ENCODE measurements at places on chromosomes 3 and 15. TPM values are rescaled to one million over a fixed set of nuclear protein-coding genes. Genes with fewer than 3 reads are reported as not detected.

Gene MORF4L1
- total RNA-seq = 368 TPM

Gene CACNA2D3
- 17.2 TPM for total RNA-seq

Gene BLM
- 26.7 TPM for total RNA-seq

Gene SCAANT1
- total RNA-seq = not detected

GRCh38 chr15:45136378-45136764, 6.6 kb downstream of the DUOX1 start:
- H3K27me3 ChIP-seq = no peaks in the 10 kb centered on the region
- no peak overlapping the region for H3K4me3 ChIP-seq
- no peak overlapping the region for H3K27ac ChIP-seq
- H3K4me1 ChIP-seq = no peaks in the 10 kb centered on the region

DNA sequence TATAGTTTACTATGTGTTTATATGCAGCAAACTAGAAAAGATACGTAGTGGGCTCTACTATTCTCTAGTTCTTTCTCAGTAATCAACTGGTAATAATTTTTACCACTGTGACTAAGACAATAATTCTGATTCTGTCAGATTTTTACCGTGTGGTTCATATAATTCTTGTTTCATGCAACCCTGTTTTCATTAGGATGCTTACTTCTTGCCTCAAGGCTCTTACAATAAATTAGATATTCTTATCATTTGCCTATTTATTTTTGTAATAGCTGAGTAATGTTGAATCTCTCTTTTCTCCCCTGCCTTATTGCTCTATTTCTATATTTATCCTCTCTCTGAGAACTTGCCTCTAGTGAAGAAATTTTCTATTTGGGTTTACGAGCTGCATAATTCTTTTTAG, 524.7 kb downstream of the NAALADL2 start:
- H3K36me3 ChIP-seq = no peaks in the 10 kb centered on the region
- H3K4me3 ChIP-seq = no peak overlapping the region
- no peak for DNase-seq
- H3K27ac ChIP-seq = no peak overlapping the region

GRCh38 chr15:66923438-66923881, 141.9 kb upstream of the SMAD3 start:
- H3K4me3 ChIP-seq = no peak overlapping the region
- no peaks in the 10 kb centered on the region for H3K27me3 ChIP-seq
- no peaks in the 10 kb centered on the region for H3K36me3 ChIP-seq
- no peak overlapping the region for H3K27ac ChIP-seq

DNA sequence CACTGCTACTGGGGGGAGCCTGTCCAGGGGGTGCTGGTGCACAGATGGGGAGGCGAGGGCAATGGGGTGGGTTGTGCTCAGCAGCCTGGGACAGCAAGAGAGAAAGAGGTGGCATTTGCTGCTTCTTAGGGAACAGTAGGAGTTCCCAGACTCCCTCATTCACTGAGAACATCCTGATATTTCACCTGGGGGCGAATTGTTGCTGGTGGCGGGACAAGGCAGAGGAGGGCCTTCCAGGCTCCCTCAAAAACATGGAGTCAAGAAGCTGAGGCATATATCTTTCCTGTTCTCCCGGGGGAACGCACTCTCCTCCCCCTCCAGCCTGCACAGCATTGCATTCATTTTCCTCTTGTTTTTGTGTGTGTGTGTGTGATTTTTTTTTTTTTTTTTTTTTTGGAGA, 65.7 kb downstream of the CDC25A start:
- H3K27ac ChIP-seq = no peak overlapping the region
- H3K36me3 ChIP-seq = no peaks in the 10 kb centered on the region
- no peak for DNase-seq
- H3K4me3 ChIP-seq = no peak overlapping the region

DNA sequence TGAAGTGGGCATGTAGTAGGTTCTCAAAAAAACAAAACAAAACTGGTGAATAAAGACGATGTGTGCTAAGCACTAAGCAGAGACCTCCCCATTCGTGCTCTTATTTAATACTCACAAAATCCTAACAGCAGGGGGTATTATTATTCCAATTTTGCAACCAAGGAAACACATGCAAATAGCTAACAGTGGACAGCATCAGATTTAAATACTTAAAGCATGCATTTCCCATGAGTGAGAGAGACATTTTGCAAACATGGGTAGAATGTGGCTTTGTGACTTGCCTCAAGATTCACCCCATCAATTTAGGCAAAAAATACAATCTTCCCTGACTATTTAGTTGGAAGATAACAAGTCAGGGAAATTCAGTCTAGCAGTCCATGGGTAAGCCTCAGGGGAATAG, 946.2 kb upstream of the CFAP20DC start:
- H3K27ac ChIP-seq = no peak overlapping the region
- no peak overlapping the region for H3K4me3 ChIP-seq
- no peaks in the 10 kb centered on the region for H3K4me1 ChIP-seq

- no peaks in the 10 kb centered on the region for H3K4me1 ChIP-seq
- H3K36me3 ChIP-seq = no peaks in the 10 kb centered on the region
- no peak overlapping the region for H3K27ac ChIP-seq
- no peak overlapping the region for H3K4me3 ChIP-seq
Measured at GRCh38 chr3:109191421-109191820, 54.9 kb downstream of the C3orf85 start.

GRCh38 chr3:61250784-61251173, 473 bp downstream of the FHIT start:
- H3K27ac ChIP-seq = peak overlapping the region; percentile 83
- no peaks in the 10 kb centered on the region for H3K4me1 ChIP-seq
- H3K4me3 ChIP-seq = peak overlapping the region; percentile 65

- H3K4me3 ChIP-seq = no peak overlapping the region
- H3K27me3 ChIP-seq = no peaks in the 10 kb centered on the region
- no peaks in the 10 kb centered on the region for H3K36me3 ChIP-seq
- no peaks in the 10 kb centered on the region for H3K4me1 ChIP-seq
- no peak overlapping the region for H3K27ac ChIP-seq
- DNase-seq = no peak
Measured at GRCh38 chr15:51688863-51689262, 7.6 kb downstream of the SCG3 start.

GRCh38 chr15:70810916-70811578, 42.9 kb downstream of the LARP6 start:
- no peak overlapping the region for H3K4me3 ChIP-seq
- H3K27me3 ChIP-seq = no peaks in the 10 kb centered on the region
- no peak overlapping the region for H3K27ac ChIP-seq
- H3K36me3 ChIP-seq = no peaks in the 10 kb centered on the region
- no peak for DNase-seq

DNA sequence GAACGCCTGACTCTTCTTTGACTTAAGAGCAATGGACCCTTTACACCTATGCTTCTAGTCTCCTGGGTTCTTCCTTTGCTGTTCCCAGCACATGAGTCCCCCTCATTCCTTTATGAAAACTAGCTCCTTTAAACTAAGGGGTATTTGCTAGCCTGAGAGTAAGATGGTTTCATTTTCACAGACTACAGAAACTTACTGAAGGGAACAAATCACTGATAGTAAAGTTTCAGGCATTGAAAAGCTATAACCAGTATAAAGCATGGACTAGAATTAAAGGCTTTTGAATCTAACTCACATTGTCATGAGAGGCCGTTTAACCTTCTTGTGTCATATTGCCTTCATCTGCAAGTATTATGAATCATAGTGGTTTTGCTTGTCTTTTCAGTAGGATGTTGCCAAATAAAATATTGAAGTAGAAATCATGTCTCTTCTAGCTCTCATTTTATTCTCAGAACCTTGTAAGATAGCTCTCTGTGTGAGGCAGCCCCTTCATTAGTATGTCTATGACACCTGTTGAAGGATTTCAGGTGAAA, 765.9 kb downstream of the NR2F2 start:
- H3K36me3 ChIP-seq = no peaks in the 10 kb centered on the region
- DNase-seq = no peak
- H3K27ac ChIP-seq = no peak overlapping the region

- H3K27ac ChIP-seq = no peak within 1 kb of the TSS
- DNase-seq = no peak
- H3K4me1 ChIP-seq = no peaks in the 10 kb centered on the region
- peaks cover 6% of the 10 kb centered on the region for H3K27me3 ChIP-seq
- no peaks in the 10 kb centered on the region for H3K36me3 ChIP-seq
Measured at GRCh38 chr15:78641102-78641748, at the start of gene CHRNB4. Gene CHRNB4, minus strand, starts transcription at chr15:78641210. Its CDS starts 77 bp downstream, at chr15:78641133.

DNA sequence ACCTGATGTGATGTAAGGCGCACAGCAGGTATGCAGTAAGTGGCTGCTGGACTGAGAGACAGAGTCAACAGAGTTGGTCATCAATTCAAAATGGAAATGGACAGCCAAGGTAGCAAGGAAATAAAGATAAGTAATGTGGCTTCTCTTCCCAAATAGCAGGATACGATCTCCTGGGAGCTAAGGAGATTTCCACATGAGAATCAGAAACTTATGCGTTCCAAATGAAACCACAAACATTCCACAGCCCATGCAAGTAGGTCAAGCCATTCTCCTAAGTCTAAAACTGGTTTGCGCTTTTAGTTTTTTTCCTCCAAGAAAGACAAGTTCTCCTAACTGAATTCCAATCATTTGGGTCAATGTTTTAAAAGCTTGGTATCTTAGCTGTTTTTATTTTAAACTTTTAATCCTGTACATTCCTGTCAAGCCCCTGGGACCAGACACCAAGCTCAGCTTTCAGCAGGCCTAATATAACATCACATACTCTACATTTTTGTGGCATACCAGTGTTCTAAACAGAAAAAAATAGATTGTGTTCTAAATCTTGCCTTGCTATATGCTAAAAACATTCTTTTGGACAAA, 73.7 kb upstream of the TSPAN3 start:
- H3K27ac ChIP-seq = no peak overlapping the region
- no peak overlapping the region for H3K4me3 ChIP-seq
- H3K4me1 ChIP-seq = peaks cover 18% of the 10 kb centered on the region

DNA sequence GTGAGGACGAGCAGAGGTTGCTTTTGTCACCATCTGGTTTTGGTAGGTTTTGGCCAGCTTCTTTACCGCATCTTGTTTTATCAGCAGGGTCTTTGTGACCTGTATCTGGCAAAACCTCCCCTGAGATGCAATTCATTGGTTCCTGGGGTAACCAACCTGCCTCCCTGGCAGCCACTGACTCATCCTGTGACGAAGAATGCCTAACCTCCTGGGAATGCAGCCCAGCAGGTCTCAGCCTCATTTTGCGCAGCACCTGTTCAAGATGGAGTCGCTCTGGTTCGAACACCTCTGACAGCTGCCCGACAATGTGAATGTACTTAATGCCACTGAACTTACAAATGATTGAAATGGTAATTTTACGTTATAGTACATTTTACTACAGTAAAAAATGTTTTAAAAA, 6.8 kb upstream of the ADAMTS17 start:
- H3K36me3 ChIP-seq = no peaks in the 10 kb centered on the region
- no peaks in the 10 kb centered on the region for H3K4me1 ChIP-seq
- H3K27me3 ChIP-seq = no peaks in the 10 kb centered on the region
- DNase-seq = no peak

DNA sequence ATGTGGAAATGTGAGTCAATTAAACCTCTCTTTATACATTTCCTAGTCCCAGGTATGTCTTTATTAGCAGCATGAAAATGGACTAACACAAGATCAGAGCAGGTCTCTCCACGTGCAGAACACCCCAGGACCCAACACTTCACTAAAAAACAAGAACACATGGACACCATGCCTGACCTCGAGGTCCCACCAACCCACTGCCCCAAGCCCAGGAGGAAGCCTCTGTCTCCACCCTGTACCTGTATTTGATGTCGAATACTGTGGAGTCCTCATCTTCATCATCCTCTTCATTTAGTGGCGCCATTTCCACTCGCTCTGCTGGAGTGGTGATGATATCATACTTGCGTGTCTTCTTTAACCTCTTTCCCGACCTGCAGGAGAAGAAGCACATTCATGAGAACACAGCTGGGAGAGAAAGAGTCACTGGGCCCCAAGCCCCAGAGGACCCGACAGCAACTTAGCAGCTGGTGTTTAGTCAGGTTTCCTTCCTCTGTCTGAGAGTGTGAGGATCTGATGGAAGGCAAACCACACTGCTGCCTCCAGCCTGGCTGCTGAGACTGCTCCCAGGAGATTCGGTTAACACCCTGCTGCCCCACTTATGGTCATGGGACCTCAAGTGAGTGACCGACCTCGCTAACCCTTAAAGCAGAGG, 25.5 kb downstream of the FAM174B start:
- peaks cover 6% of the 10 kb centered on the region for H3K4me1 ChIP-seq
- peaks cover 8% of the 10 kb centered on the region for H3K36me3 ChIP-seq
- no peak for DNase-seq
- no peaks in the 10 kb centered on the region for H3K27me3 ChIP-seq
- H3K4me3 ChIP-seq = no peak overlapping the region
- H3K27ac ChIP-seq = no peak overlapping the region

- H3K27ac ChIP-seq = peak overlapping the region; percentile 95
- H3K4me3 ChIP-seq = no peak overlapping the region
- no peaks in the 10 kb centered on the region for H3K27me3 ChIP-seq
- no peak for DNase-seq
Measured at GRCh38 chr3:188951734-188952133, 220.0 kb upstream of the TPRG1 start.

- DNase-seq = no peak
- H3K4me3 ChIP-seq = no peak overlapping the region
- no peaks in the 10 kb centered on the region for H3K4me1 ChIP-seq
- peaks cover 15% of the 10 kb centered on the region for H3K36me3 ChIP-seq
- peak overlapping the region; percentile 86 for H3K27ac ChIP-seq
Measured at GRCh38 chr15:89141885-89142284, 53.6 kb downstream of the ABHD2 start.

DNA sequence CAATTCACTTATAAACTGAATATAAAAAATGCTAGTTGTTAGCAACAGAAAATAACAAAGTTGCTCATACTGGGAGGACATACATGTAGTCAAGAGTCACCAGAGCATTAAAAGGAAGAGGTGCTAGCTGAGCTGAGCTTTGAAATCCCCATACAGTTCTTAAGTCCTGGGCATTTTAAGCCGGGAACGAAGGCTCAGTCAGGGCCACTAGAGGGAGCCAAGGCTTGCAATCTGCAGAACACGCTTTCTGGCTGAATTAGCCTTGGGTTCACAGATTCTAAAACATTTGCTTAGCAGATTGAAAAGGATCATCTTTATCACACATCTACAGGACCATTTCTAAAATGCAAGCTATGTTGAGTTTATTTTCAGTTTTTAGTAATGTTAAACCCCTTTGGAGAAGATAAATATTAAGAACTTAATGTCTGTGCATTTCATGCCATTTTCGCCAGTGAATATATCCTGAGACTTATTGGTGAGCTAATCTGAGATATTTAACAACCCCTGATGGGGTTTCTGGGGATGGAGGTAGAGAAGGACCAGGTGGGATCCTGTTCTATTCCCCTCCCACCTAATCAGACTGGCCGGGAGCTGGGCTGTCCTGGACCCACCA, 26.3 kb upstream of the MNS1 start:
- peak; percentile 74 for DNase-seq
- H3K27me3 ChIP-seq = no peaks in the 10 kb centered on the region
- no peak overlapping the region for H3K27ac ChIP-seq
- no peak overlapping the region for H3K4me3 ChIP-seq
- H3K4me1 ChIP-seq = no peaks in the 10 kb centered on the region
- H3K36me3 ChIP-seq = no peaks in the 10 kb centered on the region

GRCh38 chr3:197002701-197003454, 26.7 kb downstream of the MELTF start:
- no peaks in the 10 kb centered on the region for H3K4me1 ChIP-seq
- no peak for DNase-seq
- peak overlapping the region; percentile 71 for H3K27ac ChIP-seq
- no peaks in the 10 kb centered on the region for H3K36me3 ChIP-seq
- H3K27me3 ChIP-seq = no peaks in the 10 kb centered on the region

- no peaks in the 10 kb centered on the region for H3K27me3 ChIP-seq
- H3K4me3 ChIP-seq = no peak overlapping the region
- no peaks in the 10 kb centered on the region for H3K36me3 ChIP-seq
- H3K27ac ChIP-seq = no peak overlapping the region
- H3K4me1 ChIP-seq = no peaks in the 10 kb centered on the region
- no peak for DNase-seq
Measured at GRCh38 chr3:99783011-99783573, 34.6 kb upstream of the CMSS1 start.

GRCh38 chr15:88647351-88648105, 8.7 kb downstream of the ISG20 start:
- H3K4me1 ChIP-seq = peaks cover 23% of the 10 kb centered on the region
- DNase-seq = peak; percentile 32
- H3K4me3 ChIP-seq = no peak overlapping the region
- no peak overlapping the region for H3K27ac ChIP-seq
- H3K36me3 ChIP-seq = no peaks in the 10 kb centered on the region
